ENCODE measurements at places on chromosomes 16 and 17.

- peaks cover 12% of the 10 kb centered on the region for H3K27me3 ChIP-seq
- no peak for DNase-seq
- no peaks in the 10 kb centered on the region for H3K36me3 ChIP-seq
- H3K27ac ChIP-seq, result no peak overlapping the region
- no peak overlapping the region for H3K4me3 ChIP-seq
Measured at GRCh38 chr17:7176841-7177190, 2.4 kb downstream of the ASGR1 start.

GRCh38 chr17:40963838-40964237, 2.9 kb downstream of the KRT39 start:
- no peak overlapping the region for H3K4me3 ChIP-seq
- no peak for DNase-seq
- H3K4me1 ChIP-seq, result no peaks in the 10 kb centered on the region
- H3K27me3 ChIP-seq, result no peaks in the 10 kb centered on the region

DNA sequence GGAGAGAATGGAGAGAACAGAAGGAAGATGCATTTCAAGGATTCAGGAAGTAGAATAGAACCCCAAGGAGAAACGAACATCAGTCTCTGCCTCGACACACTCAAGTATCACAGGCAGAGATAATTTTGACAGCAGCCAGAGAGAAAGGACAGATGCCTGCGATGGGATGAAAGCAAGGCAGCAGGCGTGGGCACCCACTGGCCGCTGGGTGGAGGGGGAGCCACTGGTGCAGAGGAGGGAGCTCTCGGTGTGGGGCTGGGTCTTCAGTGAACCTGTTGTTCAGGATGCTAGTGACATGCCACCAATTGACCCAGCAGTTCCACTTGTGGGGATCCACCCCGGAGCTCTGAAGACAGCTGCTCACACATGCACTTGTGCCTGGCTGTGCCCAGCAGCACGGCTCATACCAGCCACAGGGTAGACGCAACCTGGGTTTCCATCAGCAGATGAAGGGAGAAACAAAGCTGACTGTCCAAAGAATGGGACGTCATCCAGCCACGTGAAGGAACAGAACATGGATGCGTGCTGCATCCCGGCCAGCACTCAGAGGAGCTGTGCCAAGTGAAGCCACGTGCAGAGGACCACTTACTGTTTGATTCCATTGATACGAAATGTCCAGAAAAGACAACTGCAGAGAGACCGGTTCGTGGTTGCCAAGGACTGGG, 127.0 kb downstream of the BANP start:
- H3K36me3 ChIP-seq, result peaks cover 33% of the 10 kb centered on the region
- H3K27ac ChIP-seq, result no peak overlapping the region
- DNase-seq, result no peak
- H3K4me3 ChIP-seq, result no peak overlapping the region
- no peaks in the 10 kb centered on the region for H3K27me3 ChIP-seq

- H3K36me3 ChIP-seq, result no peaks in the 10 kb centered on the region
- peaks cover 32% of the 10 kb centered on the region for H3K27me3 ChIP-seq
- H3K4me1 ChIP-seq, result peaks cover 7% of the 10 kb centered on the region
- no peak overlapping the region for H3K27ac ChIP-seq
- H3K4me3 ChIP-seq, result no peak overlapping the region
Measured at GRCh38 chr16:23160574-23160973, 11.3 kb upstream of the USP31 start.

DNA sequence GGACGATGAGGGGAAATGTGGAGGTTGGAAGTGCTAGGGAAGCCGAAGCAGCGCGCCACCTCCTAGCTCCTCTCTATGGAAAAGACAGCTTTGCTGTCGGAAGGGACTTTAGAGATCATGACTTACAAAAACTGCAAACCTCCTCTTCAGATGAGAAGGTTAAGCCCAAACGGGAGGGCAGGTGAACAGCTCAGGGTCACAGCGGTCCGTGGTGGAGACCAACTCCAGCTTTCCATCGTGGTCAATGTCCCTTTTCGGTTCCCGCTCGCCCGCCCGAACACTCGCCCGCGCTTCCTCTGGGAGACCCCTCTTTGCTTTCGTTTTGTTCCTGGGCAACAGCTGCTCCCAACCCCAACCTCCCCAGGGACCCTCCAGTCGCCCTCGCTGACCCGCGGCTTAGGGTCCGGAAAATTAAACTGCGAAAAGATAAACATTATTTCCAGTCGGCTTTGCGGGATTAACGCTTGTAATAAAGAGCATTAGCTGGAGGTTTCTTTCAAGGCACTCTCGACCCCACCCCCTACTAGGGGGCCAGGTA, 7.7 kb downstream of the IRX6 start:
- H3K27ac ChIP-seq, result no peak overlapping the region
- no peak for DNase-seq
- peaks cover 57% of the 10 kb centered on the region for H3K27me3 ChIP-seq
- H3K4me1 ChIP-seq, result no peaks in the 10 kb centered on the region
- H3K36me3 ChIP-seq, result no peaks in the 10 kb centered on the region
- H3K4me3 ChIP-seq, result no peak overlapping the region

- no peak overlapping the region for H3K4me3 ChIP-seq
- H3K27me3 ChIP-seq, result no peaks in the 10 kb centered on the region
- peaks cover 63% of the 10 kb centered on the region for H3K36me3 ChIP-seq
- no peak for DNase-seq
Measured at GRCh38 chr16:28175715-28176114, 36.0 kb downstream of the XPO6 start.

- H3K27me3 ChIP-seq, result peaks cover 38% of the 10 kb centered on the region
- DNase-seq, result no peak
- no peaks in the 10 kb centered on the region for H3K36me3 ChIP-seq
Measured at GRCh38 chr16:77437859-77438258, 3.0 kb upstream of the ADAMTS18 start.

DNA sequence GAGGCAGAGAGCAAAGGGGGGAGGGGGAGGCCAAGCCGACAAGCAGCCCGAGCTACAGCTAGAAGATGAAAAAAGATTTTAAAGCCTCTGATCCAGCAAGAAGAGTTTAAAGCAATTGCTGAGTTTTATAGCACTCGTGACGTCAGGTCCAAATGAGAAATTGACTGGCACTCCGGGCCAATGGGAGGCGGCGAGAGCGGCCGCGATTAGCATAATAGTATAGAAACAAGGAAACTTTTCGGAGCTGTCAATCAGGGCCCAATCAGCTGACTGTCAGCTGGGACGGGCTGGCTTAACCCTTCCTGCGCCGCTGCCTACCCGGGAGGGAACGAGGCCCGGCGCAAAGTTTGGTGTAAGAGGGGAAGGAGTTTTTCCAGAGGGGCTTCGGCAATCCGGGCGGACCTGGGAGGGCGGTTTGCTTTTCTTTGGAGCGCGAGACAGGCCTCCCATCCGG, at the start of gene MAF:
Gene MAF, minus strand, starts transcription at position 100 of the 454 bp plus-strand sequence. CDS start 835 bp downstream, outside the sequence.
- H3K36me3 ChIP-seq, result peaks cover 4% of the 10 kb centered on the region
- H3K4me3 ChIP-seq, result peak within 1 kb of the TSS; percentile 83
- peak; percentile 74 for DNase-seq
- peaks cover 34% of the 10 kb centered on the region for H3K4me1 ChIP-seq
- peak within 1 kb of the TSS; percentile 68 for H3K27ac ChIP-seq

DNA sequence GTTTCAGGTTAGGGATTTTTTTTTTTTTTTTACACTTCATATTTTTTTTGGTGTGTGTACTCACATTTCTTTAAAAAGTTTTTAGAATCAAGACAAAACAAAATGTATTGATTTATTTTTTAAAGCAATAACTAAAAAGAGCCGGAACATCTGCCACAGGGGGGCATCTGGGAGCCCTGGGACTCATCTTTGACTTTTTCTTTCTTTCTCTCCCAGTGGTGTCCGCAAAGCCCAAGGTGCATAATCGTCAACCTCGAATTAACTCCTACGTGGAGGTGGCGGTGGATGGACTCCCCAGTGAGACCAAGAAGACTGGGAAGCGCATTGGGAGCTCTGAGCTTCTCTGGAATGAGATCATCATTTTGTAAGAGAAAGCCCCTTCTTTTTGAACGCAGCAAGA, 36.3 kb downstream of the WWP2 start:
- H3K4me1 ChIP-seq, result no peaks in the 10 kb centered on the region
- H3K4me3 ChIP-seq, result no peak overlapping the region
- H3K27me3 ChIP-seq, result no peaks in the 10 kb centered on the region
- no peak overlapping the region for H3K27ac ChIP-seq

DNA sequence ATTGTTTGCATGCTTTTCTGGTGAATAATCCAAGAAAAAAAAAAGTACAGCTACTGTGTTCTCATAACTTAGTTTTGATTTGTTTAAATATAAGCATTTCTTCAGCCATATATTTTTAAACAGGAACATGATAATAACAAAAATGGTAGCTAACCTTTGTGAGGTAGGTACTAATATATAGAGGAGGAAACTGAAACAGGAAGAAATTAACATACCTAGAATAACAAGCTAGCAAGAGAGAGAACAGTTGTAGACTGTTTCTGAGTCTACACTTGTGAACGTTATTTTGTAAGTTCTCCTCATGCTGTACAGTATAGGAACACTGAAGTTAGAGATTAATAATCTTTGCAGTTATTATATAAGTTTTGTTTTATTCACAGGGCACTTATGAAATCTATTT, 49.3 kb downstream of the NSRP1 start:
- peaks cover 27% of the 10 kb centered on the region for H3K36me3 ChIP-seq
- H3K4me1 ChIP-seq, result peaks cover 10% of the 10 kb centered on the region
- no peaks in the 10 kb centered on the region for H3K27me3 ChIP-seq
- no peak overlapping the region for H3K4me3 ChIP-seq
- no peak overlapping the region for H3K27ac ChIP-seq
- DNase-seq, result no peak

DNA sequence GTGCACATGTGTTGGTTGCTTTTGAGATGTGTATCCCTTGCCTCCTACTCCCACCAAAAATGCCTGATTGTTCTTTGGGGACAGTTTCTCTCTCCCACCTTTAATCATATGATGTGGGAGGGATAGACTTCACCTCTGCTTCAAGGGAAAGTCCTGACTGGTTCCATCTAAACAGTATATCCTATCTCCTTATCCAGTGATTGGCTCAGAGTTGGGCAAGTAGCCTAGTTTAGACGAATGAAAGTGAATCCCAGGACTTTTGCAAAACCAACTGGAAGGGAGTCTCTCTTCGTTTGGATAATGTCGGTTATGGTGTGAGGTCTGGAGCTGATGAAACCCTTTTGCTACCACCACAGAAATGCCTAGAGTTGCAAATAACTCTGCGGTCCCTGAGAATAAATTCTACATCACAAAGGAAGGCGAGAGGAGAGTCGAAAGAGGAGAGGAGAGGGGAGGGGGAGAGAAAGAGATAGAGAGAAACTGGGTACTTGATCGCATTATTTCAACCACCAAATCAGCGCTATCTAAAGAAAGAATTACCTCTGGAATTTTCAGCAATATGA, 77.1 kb upstream of the SALL1 start:
- no peaks in the 10 kb centered on the region for H3K4me1 ChIP-seq
- DNase-seq, result no peak
- H3K27ac ChIP-seq, result no peak overlapping the region
- H3K36me3 ChIP-seq, result no peaks in the 10 kb centered on the region
- H3K27me3 ChIP-seq, result no peaks in the 10 kb centered on the region
- no peak overlapping the region for H3K4me3 ChIP-seq

- peaks cover 37% of the 10 kb centered on the region for H3K4me1 ChIP-seq
- no peak overlapping the region for H3K4me3 ChIP-seq
- H3K36me3 ChIP-seq, result peaks cover 2% of the 10 kb centered on the region
- DNase-seq, result no peak
- no peaks in the 10 kb centered on the region for H3K27me3 ChIP-seq
Measured at GRCh38 chr16:1712791-1713261, 6.8 kb downstream of the MAPK8IP3 start.

- H3K4me3 ChIP-seq, result no peak overlapping the region
- H3K27ac ChIP-seq, result no peak overlapping the region
- H3K27me3 ChIP-seq, result peaks cover 2% of the 10 kb centered on the region
- peaks cover 4% of the 10 kb centered on the region for H3K36me3 ChIP-seq
- DNase-seq, result no peak
Measured at GRCh38 chr17:39000021-39000601, 32.9 kb upstream of the FBXO47 start.

DNA sequence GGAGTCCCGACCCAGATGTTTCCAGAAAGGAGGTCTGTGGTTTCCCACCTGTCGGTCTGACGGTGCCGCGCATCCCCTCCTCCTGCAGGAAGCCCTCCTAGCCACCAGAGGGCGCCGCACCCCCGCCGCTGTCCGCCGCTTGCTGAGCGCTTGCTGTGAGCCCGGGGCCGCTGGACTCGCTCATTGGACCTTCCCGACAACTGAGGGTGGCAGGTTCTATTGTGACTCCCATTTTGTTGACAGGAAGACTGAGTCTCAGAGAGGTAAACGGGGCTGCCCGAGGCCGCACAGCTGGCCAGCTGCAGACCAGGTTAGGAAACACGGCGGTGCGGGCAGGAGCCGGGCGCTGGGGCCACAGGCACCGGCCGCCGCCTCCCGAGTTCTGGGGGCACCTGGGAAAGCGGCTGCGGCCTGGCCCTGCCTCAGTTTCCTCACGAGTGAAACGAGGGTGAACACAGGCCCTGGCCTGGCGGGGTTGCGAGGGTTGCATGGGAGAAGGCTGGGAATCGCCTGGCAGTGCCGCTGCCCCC, 191.1 kb upstream of the CIBAR2 start:
- peak; percentile 85 for DNase-seq
- H3K4me1 ChIP-seq, result peaks cover 39% of the 10 kb centered on the region
- peak overlapping the region; percentile 65 for H3K4me3 ChIP-seq

DNA sequence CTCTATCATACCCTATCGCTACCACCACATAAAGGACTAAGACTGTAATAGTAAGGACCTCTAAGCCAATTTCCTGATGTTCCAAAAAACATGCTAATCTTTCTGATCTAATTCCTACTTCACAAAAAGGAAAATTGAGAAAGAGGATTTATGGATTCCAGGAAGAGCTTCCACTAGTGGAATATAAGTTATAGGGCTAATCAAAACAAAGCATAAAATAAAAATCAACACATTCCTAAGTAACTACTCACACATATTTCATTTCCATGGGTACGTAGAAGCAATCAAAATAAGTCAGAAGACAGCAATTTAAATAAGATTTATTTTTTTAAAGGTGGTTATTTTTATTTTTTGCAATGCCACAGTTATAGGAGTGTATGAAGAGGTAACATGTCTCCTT, 12.4 kb downstream of the CCDC43 start:
- no peaks in the 10 kb centered on the region for H3K27me3 ChIP-seq
- H3K27ac ChIP-seq, result no peak overlapping the region
- peaks cover 31% of the 10 kb centered on the region for H3K36me3 ChIP-seq
- DNase-seq, result no peak
- no peak overlapping the region for H3K4me3 ChIP-seq
- peaks cover 2% of the 10 kb centered on the region for H3K4me1 ChIP-seq

GRCh38 chr16:24852281-24852721, 6.5 kb downstream of the SLC5A11 start:
- peaks cover 14% of the 10 kb centered on the region for H3K4me1 ChIP-seq
- H3K27me3 ChIP-seq, result no peaks in the 10 kb centered on the region
- DNase-seq, result no peak
- no peak overlapping the region for H3K4me3 ChIP-seq

All from activated naive CD8-positive, alpha-beta T cell treated with anti-CD3 and anti-CD28 coated beads, Interleukin-2, amount 50 U/mL, for 24 hours (primary cell).